ENCODE measurements at places on chromosomes 3 and 15.
A peak's percentile ranks its signal among the peaks of the same experiment; 100 is the strongest.

DNA sequence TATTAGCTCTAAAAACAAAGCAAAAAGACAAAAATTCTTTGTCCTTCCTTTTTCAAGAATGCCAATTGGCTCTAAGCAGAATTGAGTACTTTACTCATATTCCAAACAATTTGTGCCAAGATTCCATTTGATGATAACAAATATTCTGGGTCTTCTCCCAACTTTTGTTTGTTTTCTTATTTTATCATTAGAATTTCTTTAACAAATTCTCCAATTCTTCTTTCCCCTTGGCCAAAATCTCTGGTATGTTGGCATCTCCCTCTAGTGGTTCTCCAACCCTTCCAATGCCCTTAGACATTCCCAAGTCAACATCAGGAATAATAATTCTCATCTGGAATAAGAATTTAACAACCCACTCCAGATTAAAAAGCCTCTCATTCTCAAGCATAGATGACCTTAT is 5.3 kb downstream of the CPOX start:
- DNase-seq: no peak

- DNase-seq: no peak
Measured at GRCh38 chr3:94004301-94004910, 24.0 kb downstream of the STX19 start.

DNA sequence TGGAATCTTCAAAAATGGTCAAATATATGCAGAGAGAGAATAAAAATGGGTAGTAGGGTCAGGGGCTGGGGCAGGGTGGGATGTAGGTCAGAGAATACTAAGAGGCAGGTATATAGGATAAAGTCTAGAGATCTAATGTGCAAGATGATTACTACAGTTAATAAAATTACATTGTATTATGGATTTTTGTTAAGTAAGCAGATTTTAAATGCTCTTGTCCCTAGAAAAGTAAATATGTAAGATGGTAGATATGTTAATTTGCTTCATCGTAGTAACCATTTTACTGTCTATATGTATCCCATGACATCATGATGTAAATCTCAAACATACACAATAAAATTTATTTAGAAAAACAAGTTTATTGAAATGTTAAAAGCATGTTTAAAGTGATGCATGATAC is 1051.4 kb downstream of the AGBL1 start:
- no peak for DNase-seq

GRCh38 chr3:5332270-5332956 is 144.9 kb downstream of the EDEM1 start:
- no peak for DNase-seq

GRCh38 chr3:26712211-26713026 is 89.8 kb downstream of the LRRC3B start:
- no peak for DNase-seq

DNA sequence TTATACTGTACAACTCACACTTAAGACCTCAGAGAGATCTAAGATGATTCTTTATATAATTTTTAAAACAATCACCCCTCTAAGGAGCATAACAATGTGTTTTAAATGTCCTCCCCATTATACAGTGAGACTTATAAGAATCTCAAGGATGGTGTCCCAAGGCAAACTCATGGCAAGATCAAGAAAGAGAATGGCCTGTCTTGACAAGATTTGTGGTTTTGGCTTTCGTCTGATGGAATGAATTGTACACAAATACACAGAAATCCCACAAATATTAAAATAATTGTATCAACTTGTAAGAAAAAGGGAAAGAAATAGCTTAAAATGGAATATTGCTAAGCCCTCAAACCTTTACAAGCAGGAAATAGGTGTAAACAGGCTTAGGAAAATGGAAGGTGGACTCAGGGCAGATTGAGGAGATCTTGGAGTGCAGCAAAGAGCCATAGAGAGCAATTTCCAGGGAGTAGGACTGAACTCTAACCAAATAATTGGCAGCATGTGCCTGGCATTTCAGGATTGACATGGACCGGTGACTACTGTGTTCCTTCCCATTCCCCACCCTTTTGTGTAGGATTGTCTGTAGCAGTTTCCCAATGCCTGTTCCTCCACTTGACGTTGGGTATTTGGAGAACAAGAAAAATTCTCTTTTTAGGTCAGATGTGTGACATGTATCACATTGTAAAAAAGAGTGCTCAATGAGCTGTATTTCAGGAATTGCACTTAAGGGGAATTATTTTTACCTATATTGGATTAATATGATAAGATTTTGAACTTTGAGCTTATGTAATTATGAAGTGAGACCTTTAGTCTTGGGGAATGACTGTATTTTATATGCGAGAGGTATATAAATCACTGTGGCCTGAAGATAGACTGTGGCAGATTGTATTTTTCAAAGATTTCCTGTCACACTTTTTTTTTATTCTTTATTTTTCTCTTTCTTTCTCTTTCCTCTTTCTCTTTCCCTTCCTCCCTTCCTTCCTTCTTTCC is 317.8 kb upstream of the SLITRK3 start:
- DNase-seq: no peak

- DNase-seq: no peak
Measured at GRCh38 chr15:93213281-93213680, 124.3 kb upstream of the RGMA start.

GRCh38 chr3:132870541-132870940 is 148.3 kb upstream of the NPHP3 start:
- DNase-seq: no peak

DNA sequence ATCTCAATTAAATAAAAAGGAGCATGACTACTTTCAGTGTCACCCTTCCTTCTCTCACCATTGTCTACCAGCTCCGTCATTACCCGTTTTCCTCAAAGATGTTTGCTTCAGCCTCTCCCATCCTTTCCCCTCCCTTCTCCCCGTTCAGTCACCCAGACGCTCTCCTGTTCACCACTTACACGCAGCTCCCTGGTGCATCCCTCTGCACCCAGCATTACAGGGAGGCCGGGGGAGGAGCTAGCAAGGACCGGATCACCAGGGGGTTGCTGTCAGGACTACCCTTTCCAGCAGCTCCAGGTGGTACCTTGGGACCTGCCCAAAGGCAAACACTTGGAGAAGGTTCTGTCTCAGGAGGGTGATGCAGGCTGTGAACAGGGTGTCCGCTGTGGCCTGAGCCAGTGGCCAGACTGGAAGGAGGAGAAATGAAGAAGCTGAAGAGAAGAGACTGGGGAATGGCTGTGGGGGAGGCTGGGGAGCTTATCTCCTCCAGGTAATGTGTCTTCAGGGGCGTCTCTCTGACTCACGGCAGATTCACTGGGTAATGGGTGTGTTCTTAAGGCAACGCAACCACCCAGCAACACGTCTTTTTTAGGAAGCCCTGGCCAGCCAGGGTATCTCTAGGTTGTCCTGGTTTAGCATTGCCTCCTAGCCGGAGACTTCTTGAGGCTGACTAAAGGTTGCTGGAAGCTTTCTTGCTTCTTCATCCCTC is 21.8 kb upstream of the BDH1 start:
- no peak for DNase-seq

GRCh38 chr3:100900671-100901335 is 92.4 kb downstream of the ABI3BP start:
- DNase-seq: no peak

GRCh38 chr3:12182687-12183441 is 24.2 kb upstream of the TIMP4 start:
- no peak for DNase-seq

GRCh38 chr15:74227968-74228722 is 8.0 kb upstream of the CCDC33 start:
- no peak for DNase-seq

DNA sequence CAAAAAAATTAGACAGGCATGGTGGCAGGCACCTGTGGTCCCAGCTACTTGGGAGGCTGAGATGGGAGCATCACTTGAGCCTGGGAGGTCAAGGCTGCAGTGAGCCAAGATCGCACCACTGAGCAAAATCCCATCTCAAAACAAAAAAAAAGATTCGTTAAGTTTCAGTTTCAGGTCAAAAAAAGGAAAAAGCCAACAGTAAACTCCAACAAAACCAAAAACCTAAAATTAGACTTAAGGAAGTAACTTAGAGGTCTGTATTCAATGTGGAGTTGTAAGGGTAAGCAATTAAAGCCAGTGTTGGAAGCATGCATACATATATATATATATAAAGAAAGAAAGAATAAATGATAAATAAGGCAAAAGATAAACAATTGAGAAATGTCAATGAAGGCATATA is 11.8 kb downstream of the KPNA1 start:
- DNase-seq: no peak

DNA sequence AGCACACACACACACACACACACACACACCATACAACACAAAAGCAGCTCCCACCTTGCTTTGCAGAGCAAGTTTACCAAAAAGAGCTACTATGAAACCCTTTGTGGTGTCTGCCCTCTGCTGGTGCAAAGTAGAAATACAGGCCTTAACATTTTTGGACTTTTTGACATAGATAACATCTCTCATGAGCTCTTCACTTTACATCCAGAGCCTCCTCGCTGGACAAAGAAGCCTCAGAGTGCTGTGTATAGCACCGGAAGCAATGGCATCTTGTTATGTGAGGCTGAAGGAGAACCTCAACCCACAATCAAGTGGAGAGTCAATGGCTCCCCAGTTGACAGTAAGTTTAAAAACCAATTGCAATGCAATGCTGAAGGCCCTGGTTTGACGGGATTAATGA is 157.9 kb downstream of the CHL1 start:
- DNase-seq: peak; percentile 14

DNA sequence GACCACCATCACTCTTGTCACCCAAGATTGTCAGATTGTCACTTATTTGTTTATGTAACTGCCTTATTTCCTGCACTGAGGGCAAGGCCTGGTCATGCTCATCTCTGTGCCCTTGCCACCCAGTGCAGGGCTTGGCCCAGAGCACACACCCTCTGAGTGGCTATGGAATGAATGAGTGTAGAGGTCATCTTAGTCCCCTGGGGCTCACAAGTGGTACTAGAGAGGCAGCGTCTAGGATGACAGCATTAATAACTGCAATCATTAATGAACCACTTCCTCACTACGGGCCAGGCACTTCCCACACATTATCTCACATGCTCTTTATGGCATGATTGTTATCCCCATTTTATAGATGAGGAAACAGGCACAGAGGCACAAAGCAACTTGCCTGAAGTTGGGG is 117.0 kb downstream of the SMAD6 start:
- DNase-seq: no peak

DNA sequence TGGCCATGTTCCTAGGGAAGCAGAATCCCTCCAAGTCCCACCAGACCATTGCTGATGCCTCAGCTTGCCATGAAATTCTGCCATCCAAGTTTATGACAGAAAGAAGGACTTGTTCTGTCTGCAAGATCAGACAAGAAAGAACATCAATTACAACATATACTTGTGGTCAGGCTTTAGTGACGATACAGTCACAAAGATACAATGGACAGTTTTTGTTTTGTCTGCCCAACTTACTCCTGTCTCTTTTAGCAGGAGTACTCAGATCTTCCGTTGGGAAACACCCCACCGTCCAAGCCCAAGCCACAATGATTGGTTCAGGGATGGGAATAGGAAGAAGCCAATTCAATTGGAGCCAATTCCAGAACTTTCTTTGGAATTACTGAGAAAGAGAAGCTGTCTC is 15.7 kb downstream of the KLHL6 start:
- no peak for DNase-seq

GRCh38 chr15:56681113-56681512 is 52.2 kb downstream of the ZNF280D start:
- DNase-seq: no peak

DNA sequence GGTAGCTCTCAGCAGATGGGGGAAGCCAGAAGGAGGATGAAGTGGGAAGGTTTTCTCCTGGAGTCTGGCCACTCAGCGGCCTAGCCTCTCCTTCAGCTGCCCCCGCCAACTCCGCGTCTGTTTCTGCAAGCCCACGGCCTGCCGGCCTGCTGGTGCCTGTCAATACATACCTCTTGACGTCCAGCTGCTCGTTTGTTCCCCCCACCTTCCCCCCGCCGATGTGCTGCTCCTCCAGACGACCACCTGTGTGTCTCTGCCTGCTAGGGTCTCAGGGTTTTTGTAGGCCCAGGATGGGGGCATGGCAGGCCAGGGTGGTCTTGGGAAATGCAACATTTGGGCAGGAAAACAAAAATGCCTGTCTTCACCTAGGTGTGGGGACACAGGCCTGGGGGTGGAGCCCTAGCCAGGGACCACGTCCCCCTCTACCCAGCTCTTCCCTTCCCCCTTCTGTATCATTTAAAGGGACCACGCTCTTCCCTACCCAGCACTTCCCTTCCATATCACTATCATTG is 137.8 kb downstream of the ALCAM start:
- DNase-seq: no peak

DNA sequence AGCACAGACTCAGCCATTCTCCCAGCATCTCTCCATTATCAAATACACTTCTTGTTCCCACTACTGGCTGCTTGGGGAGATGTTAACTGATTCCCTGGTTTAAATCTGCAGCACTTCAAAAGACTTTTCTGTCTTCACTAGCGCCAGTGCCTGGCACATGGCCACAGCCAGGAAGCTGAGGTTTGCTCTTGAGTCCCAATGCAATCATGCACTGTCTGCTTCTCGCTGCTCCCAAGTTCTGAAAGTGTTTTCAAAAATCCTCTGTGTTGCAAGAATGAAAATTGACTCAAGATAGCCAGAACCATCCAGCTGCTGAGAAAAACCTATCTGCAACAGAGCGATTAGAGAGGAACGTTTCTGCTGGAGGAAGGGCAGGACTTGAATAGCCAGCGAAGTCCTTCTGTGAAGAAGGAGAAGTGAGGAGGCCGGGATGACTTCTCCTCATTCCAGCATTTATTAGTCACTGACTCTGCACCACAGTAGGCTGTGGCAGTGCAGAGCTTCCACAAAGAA is 358.4 kb upstream of the NR2F2 start:
- no peak for DNase-seq

- peak; percentile 25 for DNase-seq
Measured at GRCh38 chr15:79779746-79780145, 117.1 kb downstream of the MTHFS start.

DNA sequence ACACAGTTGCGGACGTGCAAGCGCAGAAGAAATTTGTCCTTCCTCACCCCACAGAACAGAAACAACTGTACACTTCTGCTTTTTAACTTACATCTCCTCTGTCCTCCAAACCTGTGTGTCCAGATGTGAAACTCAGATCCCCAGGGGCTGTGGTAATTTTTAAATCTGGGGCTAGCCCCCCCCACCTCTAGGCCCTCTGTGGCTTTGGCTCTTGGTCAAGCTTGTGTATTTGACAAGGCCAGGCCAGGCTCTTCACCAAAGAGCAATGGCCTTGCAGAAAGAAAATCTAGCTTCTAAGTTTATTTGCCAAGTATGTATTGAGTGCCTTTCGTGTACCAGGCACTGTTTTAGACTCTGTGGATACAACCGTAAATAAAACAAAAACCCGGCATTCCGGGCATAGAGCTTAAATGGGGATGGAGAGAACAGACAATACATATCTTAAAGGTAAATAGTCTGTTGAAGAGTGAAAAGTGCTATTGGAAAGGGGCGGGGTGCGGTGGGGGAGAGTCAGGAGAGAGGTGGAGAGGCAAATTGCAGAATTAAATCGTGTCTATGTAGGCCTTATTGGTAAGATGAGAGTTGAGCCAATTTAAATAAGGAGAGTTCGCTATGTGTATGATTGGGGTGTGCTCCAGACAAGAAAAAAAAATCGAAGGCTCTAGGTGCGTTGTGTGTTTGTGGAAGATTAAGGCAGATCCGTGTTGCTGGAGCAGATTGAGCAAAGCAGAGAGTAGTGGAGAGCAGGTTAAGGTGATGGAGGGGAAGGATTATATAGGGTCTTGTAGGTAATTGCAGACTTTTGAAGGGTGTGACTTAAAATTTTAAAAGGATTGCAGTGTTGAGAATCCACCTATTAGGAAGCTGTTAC is 781 bp upstream of the DPH6 start:
- DNase-seq: no peak

GRCh38 chr15:90232196-90232595 is 1.5 kb downstream of the CIB1 start:
- DNase-seq: no peak
